ENCODE measurements at places on chromosomes 1 and 21.

DNA sequence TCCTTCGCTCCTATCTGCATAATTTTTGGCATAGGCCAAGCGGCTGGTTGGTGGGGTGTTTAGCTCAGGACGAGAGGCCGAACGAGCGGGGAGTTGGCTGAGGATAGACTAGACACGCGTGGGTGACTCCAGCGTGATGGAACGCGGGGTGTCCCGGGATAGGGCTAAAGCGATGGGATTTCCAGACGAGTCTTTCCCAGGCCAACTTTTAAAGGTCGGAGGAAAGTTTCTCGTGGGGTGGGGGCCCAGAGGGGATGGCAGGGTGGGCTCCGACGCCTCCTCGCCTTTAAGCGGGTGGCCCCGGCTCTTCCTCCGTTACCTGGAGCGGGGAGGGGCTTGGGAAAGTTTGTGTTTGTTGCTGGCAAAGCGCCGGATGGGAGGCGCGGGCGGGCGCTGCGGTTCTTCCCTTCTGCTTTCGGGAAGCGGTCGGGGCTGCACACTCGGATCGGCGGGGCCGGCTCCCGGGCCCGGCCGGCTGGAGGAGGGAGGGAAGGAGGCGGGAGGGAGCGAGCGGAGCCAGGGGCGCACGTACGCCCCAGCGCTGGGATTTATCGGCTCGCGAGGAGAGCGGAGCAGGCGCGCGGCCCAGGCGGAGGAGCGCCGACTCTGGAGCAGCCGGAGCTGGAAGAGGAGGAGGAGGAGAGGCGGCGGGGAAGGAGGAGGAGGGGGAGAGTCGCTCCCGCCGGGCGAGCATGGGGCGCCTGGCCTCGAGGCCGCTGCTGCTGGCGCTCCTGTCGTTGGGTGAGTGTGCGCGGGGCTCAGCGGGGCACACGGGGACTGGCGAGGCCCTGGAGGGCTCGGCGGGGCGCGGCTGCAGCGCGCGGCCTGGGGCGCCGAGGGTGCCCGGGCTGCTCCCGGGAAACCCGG is at the start of gene PTGFRN:
TSS of gene PTGFRN (plus strand) at position 405 of the 867 bp plus-strand sequence. CDS start at position 693, 288 bp downstream.
- peak; percentile 77 for DNase-seq

DNA sequence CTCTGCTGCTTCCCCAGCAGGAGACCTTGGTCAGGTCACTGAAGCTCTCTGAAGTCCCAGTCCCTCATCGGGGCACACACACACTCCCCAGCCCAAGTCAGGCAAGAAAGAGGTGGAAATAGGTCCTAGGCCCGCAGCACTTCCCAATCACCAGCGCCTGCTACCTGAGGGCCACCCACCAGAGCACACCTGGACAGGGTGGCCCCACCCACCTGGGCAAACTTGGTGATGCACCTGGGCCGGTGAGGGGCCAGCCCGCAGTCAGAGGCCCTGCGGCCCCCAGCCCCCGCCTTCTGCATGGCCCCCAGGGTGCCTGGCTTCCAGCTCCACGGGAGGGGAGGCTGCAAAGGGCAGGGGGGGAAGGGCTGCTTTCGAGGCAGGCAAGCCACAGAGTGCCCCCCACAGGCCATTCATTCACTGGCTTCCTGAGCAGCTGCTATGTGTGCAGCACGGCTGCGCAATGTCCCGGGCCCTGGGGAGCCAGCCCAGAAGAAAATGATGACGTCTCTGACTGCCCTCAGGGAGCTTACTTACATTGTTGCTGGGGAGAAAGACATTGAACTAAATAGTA is 4.7 kb downstream of the SH2D5 start:
- DNase-seq: no peak

- peak; percentile 7 for DNase-seq
Measured at GRCh38 chr1:167455786-167456446, 62.4 kb downstream of the CD247 start.

- no peak for DNase-seq
Measured at GRCh38 chr21:45599146-45599581, 44.4 kb upstream of the PCBP3 start.
